ENCODE measurements at places on chromosomes 7 and 10.

DNA sequence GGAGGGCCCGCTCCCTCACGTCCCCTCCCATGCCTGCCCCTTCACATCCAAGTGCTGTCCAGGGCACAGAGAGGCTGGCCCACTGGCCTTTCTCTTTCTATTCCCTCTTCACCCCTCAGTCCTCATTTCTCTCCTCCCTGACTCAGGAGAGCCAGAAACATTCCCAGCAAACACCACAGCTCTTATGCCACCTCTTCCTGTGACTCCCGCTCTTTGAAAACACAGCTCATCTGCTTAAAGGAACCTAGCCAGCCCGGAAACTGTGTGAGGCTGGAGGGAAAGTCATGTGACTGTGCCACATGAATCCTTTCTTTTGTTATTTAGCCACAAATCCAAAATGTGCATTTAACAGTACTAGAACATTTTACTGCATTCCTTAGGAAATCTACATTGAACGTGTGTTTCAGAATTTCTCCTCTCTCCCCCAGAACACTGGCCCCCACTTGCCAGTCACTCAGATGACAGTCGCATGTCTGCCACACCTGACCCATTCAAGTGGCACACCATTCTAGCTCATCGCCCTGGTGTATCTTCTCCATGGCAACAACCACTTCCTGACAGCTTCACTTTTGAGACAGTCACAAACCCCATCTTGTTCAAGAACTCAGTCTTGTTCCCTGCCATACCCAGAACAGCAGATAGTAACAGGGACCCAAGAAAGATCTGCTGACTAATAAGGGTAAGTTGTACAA lies 42.8 kb downstream of the GRB10 start:
- peak; percentile 78 for DNase-seq

- no peak for DNase-seq
Measured at GRCh38 chr7:1372063-1372462, 87.2 kb downstream of the MICALL2 start.

DNA sequence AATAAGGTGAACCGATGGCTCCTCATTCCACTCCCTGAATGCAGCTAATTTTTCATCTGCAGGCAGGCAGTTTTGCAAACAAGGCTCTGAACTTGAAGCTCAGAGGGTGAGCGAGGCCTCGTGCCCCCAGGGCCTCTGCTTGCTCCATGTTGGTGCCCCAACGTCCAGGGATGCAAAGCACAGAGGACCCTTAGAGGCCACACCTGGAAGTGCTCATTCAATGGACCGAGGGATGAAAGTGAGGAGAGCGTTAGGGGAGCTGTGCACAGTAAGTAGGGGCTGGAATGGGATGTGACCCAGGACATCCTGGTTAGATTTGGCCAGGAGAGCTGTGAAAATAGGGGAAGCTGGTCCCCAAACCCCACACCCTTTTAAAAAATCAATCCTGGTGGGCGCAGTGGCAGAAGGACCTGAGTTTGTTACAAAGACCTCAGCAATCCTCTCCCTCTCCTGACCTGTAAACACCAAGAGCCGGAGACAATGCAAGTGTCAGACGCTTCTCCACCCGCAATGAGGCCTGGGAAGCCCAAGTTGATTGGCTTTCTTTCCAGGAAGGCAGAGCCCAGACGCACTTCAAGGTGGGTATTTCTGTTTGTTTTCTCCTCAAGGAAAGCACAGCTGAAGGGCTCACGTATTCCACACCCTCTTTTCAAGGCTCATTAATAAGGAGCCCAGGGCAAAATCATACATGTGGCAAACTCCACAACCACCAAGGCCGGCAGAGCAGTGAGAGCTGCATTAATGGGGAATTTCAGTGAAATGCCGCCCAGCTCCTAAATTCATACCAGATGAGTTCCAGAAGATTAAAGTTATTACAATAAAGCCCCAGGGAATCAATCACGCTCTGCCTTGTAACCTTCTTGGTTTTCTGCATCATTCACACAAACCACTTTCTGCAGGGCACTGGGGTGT lies 14.1 kb upstream of the CXCL12 start:
- DNase-seq: no peak

DNA sequence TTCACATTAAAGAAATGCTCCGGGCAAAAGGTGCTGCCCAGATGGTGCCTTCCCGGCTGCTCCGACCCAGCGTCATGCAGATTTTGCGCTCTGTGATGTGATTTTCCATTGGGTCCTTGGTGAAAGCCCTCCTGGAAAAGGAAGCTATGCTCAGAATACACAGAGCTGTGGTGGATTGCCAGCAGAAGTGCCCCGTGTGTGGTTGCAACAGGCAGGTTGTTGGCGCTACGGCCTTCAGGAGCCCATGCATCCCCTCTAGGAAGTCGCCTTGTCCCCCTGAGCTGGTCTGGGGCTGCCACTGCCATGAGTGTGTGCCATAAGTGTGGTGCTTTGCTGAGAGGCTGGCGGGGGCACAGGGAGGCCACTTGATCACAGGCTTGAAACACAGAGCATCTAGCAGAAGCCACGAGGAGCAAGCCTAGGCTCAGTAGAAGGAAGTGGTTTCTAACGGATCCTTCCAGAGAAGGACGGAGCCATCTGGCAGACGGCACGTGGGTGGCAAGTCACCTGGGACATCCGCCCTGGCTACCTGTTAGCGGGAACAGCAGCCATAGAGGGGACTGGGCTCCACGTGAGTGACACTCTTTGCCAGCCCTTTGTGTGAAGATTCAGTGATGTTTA lies 210.9 kb downstream of the CUX1 start:
- no peak for DNase-seq

DNA sequence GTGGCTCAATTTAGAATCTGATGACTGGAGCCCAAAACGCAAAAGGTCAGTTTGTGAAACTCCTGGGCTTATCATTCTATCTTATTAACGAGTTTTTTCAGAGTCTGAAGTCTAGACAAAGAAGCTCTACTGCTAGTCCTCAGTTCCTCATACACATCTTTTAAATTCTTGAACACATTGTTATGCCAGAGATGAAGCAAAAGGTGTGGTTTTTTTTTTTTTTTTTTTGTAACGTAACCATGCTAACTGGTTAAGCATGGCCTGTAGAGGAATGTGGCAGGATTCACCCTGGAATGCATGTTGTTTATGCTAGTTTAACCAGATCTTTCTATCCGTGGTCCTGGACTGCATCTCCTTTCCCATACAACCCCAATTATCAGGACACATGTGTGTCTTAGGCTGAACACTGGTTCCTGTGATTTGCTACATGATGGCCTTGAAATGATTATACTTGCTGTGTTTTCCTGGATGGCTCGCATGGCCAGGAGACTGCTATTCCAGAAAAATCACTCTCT lies 79.3 kb upstream of the MDFIC start:
- DNase-seq: no peak

DNA sequence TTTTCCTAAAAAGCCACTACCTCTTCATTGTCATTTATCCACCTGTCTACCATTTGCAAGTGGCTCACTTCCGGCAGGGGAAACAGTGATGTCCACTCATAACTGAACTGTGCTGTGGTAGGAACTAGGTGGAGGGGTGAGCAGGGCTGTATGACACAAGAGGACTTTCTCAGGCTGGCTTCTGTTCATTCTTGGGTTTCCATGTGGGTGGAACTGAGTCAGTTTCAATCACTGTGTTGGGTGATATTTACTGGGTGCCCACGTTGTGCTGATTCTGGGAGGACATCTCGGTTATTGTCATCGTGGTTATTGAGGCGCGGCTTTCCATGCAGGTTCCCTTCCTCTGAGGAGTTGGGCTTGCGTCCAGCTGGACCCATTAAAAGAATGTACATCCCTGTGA lies 38.8 kb downstream of the RAMP3 start:
- DNase-seq: no peak

- DNase-seq: no peak
Measured at GRCh38 chr10:86292462-86293395, 73.9 kb downstream of the GRID1 start.

DNA sequence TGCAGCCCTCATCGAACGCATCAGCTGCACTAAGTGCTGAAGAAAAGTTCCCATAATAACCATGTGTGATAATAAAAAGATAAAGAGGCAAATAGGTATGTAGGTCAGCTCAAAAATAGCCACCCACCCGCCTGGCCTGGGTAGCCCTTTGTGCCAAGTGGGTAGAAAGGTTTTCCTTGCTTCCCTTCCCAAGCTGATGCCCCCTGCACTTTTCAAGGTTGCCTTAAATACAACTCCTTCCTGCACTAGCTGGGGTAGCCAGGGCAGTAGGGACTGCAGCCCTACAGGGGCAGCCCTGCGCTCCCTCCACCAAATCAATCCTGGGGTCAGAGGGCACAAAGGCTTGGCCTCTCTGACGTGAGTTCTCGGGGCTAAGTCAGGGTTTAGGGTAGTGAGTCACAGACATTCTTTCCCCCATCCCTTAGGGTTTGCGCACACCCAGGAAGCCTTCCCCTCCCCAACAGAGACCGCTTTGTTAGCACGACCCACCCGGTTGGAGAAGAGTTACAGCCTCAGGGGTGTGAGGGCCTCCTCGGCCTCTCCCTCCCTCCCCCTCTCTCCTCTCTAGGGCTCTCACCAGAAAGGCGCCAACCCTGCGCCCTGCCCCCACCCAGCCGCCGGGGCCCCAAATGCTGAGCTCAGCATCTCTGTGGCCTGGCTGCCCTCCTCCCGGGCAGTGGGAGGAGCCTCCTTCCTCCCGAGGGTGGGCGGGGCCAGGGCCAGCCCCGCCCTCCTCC lies 13.3 kb upstream of the DDIT4 start:
- DNase-seq: peak; percentile 89

GRCh38 chr7:111027396-111027795 lies 63.5 kb upstream of the LRRN3 start:
- DNase-seq: no peak

- no peak for DNase-seq
Measured at GRCh38 chr7:139687980-139688632, 89.7 kb downstream of the HIPK2 start.

DNA sequence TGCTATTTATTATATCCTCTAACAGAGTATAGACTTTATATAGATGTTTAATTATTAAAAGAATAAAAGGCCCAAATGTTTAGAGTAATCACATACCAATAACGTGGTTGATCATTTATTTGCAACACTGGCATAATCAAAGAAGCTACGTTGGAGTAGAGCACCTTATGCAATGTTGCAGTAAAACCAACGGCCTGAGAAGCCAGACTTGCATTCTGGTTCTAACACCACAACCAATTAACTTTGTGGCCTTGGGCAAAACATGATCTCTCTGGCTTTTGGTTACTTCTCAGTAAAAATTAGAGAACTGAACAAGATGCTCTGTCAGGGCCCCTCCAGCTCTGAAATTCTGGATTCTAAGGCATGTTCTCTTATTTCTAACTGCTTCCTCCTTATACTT lies 476.2 kb downstream of the GRM8 start:
- DNase-seq: no peak

DNA sequence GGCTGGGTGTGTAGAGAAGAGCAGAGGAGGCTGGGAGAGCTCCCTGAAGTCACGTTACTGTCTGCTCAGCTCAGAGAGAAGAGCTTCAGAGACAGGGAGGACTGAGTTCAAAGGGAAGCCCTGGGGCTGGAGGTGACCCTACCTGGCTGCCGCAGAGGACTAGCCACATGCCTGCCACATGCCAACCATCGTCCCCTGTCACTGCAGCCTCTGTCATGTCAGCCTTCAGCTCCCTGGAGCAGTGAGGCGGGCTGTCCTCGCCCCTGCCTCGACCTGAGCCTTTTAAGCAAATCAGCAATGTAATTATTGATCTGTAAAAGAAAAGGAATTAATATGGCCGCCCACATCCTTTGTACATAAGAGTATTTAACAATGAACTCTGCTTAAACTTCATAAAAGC lies 89.3 kb upstream of the RET start:
- DNase-seq: no peak

GRCh38 chr10:119663866-119664698 lies 12.9 kb downstream of the BAG3 start:
- peak; percentile 66 for DNase-seq

DNA sequence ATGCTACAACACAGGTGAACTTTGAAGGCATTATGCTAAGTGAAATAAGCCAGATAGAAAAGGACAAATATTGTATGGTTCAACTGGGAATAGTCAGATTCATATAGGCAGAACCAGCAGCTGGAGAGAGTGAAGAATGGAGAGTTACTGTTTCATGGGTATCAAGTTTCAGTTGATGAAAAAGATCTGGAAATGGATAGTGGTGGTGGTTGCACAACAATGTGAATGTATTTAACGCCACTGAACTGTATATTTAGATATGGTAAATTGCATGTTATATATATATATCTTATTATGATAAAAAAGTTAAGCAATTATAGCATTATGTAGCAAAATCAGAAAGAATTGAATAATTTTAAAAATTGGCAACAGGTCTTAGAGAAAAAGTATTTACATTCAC lies 3.9 kb downstream of the LMBR1 start:
- DNase-seq: no peak

GRCh38 chr7:23222439-23223030 lies 24.0 kb upstream of the GPNMB start:
- DNase-seq: no peak

DNA sequence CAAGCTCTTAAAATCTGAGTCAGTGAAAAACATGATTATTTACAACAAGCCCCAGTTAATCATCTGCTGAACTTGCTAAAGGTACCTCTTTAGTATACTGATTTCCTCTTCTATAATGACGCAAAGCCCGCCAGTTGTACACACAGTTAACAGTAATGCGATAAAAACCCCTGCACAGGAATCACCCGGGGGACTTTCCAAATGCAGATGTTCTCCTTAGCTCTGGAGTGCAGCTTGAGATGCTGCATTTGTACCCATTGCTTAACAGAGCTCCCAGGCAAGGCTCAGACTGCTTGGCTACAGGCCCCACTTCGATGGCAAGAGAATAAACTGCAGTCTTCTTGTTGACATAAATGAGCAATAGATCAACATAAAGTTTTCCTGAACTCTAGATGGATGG lies 279.6 kb upstream of the HGF start:
- no peak for DNase-seq

- no peak for DNase-seq
Measured at GRCh38 chr7:10116511-10116910, 857.2 kb upstream of the PHF14 start.

GRCh38 chr7:84302949-84303348 lies 108.4 kb upstream of the SEMA3A start:
- DNase-seq: no peak

DNA sequence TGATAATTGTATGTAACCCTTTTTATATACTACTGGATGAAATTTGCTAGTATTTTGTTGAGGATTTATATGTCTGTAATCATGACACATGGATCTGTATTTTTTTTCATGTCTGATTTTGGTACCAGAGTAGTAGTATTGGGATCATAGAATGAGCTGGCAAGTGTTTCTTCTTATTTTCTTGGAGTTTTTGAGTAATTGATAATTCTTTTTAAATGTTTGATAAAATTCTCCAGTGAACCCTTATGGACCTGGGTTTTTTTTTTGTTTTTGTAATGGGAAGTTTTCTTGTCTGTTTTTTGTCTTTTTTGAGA lies 28.4 kb downstream of the ZNF33A start:
- DNase-seq: no peak

GRCh38 chr10:69360485-69361302 lies 56.0 kb downstream of the TACR2 start:
- no peak for DNase-seq

GRCh38 chr7:130444751-130445407 lies 4.1 kb upstream of the CEP41 start:
- no peak for DNase-seq

- DNase-seq: no peak
Measured at GRCh38 chr10:33913194-33913593, 578.7 kb upstream of the NRP1 start.
